Fibroblast of mammary gland (primary cell): ENCODE measurements at places on chromosomes 16 and 17.

DNA sequence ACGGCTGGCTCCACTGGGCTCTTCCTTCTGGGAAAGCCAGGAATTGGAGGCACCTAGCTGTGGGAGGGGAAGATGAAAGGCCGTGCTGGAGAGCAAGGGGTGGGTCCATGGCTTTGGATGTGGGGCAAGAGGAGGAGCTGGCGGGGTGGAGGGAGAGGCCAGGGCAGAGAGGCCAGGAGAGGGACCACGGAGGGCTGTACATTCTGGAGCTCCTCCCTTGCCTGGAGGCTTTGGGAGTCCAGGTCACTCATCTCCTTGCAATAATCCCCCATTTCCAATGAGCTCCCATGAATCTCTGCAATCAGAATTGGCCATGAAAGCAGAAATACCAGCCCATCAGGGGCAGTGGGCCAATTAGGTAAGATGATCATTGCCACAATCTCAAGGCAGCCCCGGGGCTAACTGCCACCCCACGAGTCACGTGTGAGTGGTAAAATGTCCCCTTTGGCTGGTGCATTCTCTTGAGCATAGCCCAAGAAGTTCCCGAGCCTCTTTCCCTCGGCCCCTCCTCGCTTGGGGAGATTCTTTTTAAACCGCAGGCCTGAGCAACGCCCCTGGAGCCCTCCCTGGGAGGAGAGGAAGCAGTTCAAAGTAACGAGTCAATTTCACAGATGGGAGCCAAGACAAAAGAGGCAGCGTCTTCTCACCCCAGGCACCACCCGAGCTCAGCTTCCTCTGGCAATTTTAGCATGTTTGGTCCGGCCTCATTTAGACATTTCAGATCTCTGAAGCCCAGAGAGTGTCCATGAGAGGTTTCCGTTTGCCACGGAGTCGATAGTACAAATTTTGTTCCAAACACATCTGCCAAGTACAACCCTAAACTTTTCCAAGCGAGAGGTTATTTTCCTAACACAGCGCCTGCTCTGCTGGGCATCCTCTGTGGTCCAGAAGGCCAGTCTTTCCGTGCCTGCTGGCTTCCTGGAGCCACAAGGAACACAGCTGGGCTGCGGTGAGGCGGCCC is 13.4 kb downstream of the RTN4RL1 start:
- DNase-seq = peak; percentile 49

GRCh38 chr16:8109510-8110369 is 480.6 kb downstream of the TMEM114 start:
- DNase-seq = no peak

- DNase-seq = peak; percentile 6
Measured at GRCh38 chr17:37708616-37709212, 36.1 kb downstream of the HNF1B start.

- no peak for DNase-seq
Measured at GRCh38 chr17:74763565-74764387, 12.4 kb downstream of the NAT9 start.

GRCh38 chr17:41624208-41625101 is at the start of gene KRT17:
Gene KRT17, minus strand, starts transcription at chr17:41624575. Its CDS starts 66 bp downstream, at chr17:41624509.
- DNase-seq = no peak

GRCh38 chr17:36926226-36926625 is 11.0 kb upstream of the LHX1 start:
- DNase-seq = no peak

DNA sequence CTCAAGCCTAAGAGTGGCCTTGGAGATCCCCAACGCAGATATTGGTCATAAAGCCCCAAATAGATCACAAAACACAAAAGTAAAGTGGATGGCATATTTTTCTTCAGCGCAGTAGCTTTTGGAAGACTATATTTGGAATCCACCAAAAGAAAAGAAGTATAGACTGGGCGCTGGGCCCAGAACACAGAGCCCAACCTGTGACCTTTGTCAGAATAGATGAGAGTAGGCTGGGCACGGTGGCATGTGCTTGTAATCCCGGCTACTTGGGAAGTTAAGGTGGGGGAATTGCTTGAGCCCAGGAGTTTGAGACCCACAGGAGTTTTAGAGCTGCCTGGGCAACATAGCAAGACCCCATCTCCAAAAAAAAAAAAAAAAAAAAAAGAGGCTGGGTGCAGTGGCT is 14.6 kb downstream of the SCIMP start:
- DNase-seq = no peak

DNA sequence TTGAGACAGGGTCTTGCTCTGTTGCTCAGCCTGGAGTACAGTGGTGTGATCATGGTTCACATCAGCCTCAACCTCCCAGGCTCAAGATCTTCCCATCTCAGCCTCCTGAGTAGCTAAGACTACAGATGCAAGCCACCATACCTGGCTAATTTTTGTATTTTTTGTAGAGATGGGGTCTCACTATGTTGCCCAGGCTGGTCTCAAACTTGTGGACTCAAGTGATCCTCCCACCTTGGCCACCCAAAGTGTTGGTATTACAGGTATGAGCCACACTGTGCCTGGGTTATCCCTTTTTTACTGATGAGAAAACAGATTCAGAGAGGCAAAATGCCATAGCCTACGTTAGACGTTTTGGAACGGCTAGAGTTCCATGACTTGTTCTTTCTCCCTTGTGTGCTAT is 30.1 kb downstream of the SNX29 start:
- DNase-seq = no peak

GRCh38 chr16:87955302-87956097 is 4.3 kb downstream of the BANP start:
- peak; percentile 71 for DNase-seq

DNA sequence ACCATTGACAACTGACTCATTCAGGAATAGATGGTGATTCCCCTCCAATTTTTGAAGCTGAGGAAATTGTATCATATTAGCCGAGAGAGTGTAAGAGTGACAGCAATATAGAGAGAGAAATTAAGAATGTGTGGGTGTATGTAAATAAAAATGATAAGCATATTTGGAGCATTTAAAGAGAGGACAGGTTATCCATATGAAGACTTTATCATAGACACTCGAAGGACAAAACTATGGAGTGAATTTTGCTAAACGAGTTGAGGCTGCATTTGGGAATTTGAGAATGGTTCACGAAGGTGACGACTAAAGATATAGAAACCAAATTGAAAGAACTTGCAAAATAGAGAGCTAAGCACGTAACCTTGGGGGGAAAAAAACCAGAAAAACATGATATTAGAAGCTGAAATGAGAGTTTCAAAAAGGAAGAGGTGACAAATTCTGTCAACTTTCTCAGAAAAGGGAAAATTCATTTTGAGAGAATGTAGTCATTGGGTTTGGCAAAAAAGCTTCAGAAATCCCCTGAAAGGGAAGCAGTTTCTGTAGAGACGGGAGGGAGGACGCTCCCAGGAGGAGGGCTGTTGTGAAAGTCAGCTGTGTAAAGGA is 129.7 kb downstream of the KCNJ2 start:
- no peak for DNase-seq

DNA sequence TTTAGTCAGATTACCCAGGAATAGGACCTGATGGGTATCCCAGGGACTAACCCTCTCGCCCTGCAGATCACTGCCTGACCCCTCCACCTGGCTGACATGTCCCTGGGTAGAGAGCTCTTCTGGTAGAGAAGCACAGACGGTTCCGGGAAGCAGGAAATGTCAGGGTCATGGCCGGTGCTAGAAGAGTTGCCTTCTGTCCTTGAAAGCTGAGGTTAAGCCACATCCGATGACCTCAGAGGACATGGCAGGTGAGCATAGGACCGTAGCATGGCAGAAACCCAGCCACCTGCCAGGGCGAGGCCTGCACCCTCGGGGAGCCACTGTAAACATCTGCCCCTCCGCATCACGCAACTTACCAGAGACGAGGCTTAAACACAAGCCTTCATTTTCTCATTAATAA is 483.7 kb downstream of the SOX9 start:
- no peak for DNase-seq
